Activated CD4-positive, alpha-beta T cell treated with anti-CD3 and anti-CD28 coated beads, Interleukin-2, Interleukin-6, amounts not matched to agents 100 ng/mL and 50 ng/mL, durations not matched to agents 16 hours and 8 hours (primary cell): ENCODE measurements at places on chromosomes 5 and 9.
A peak's percentile ranks its signal among the peaks of the same experiment; 100 is the strongest.

DNA sequence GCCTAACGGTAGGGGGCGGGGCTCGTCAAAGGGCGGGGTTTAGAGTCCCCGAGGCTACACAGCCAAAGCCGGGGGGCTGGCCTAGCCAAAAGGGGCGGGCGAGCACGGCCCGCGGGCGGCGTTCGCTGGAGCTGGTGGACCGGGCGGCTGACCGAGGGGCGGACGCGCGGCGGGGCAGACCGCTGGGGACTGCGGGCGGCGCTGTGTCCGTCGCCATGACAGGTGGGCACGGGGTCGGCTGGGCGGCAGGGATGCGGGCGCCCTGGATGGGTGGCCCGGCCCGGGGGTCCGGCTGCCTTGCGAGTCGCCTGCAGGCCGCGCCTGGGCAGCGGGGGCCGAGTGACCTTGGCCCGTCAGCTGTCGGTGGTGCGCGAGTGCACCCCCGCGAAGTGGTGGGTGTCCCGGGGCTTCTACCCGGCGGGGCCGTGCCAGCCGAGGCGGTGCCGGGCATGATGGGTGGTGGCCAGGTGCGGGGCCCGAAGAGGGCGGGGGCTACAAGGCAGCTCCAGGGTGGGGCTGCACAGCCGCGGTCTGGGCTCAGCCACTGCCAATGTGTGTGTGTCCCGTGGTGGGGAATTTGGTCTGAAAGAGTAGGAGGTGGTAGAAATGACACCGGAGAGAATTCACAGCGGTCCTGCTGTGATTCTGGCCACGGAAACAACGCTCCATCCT lies at the start of gene CARD19:
TSS of gene CARD19 (plus strand) at position 87 of the 672 bp plus-strand sequence. CDS start at position 216, 129 bp downstream.
- peak; percentile 58 for DNase-seq

- no peak for DNase-seq
Observed at GRCh38 chr9:113621980-113622379, 158.5 kb downstream of the RGS3 start.

GRCh38 chr5:12911156-12911555 lies 1006.9 kb upstream of the CTNND2 start:
- no peak for DNase-seq

- DNase-seq: no peak
Observed at GRCh38 chr5:108941746-108942145, 194.0 kb downstream of the FER start.

DNA sequence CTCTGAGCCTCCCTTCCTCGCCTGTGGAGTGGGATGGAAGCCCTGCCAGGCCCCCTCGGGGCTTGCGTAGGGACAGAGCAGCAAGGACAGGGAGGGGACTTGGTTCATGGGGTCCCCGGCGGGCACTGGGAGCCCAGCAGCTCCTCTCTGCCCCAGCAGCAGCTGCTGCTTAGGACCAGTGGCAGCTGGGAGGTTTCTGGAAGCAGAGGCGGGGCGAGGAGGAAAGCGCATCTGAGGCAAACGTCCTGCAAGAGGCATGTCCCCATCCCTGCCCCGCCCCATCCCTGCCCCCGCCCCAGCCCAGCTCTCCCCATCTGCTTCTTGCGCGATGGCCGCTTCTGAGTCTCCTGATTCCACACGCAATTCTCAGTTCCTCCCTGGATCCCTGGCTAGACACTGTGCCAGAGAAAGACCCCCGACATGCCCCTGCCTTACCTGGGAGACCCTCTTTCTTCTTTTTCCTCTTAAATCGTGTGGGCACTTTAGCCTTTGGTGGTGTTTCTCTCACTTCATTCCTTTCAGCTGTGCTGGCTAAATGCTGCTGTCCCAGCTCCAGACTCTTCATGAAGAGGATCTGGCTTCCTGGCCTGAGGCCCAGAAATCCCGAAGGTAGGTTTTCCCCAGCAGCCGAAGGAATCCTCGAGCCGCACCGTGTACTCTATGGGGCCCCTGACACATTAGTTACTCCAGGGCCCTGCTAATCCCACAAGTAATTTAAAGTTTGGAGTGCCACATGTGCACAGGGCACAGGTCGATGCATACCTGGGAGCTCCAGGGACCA lies 4.4 kb upstream of the OR2S2 start:
- DNase-seq: no peak
